ENCODE measurements at places on chromosomes 7 and 10. TPM values are rescaled to one million over a fixed set of nuclear protein-coding genes. Genes with fewer than 3 reads are reported as not detected.

Gene TET1
- 12.8 TPM for total RNA-seq

Gene LRRD1
- total RNA-seq, result 0.05 TPM

Gene CEP41
- total RNA-seq, result 39.9 TPM

Gene ACSM6
- 0.08 TPM for total RNA-seq

GRCh38 chr10:88270871-88271713, 312.0 kb downstream of the RNLS start:
- DNase-seq, result peak; percentile 50

- no peak for DNase-seq
Observed at GRCh38 chr10:89940076-89940475, 238.7 kb downstream of the KIF20B start.

- no peak for DNase-seq
Observed at GRCh38 chr7:11950281-11950680, 118.3 kb upstream of the THSD7A start.

- DNase-seq, result no peak
Observed at GRCh38 chr10:70060389-70060788, 7.7 kb downstream of the MACROH2A2 start.

DNA sequence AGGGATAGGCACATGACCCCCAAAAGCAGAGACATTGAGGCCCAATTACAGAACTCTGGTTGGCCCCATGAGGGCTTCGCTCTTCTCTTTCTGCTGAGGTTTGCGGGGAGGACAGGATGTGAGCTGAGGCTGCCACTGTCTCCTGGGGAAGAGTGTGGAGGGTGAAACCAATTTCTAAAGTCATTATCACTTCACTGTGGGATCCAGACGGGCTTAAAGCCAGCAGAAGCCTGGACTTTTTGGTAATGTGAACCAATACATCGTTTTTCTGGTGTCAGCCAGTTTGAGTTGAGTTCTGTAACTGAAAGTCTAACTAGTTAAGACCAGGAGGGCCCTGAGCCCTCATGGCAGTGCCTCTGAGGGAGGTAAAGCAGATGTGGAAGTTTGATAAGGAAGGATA, 163.0 kb downstream of the MYOF start:
- DNase-seq, result no peak

DNA sequence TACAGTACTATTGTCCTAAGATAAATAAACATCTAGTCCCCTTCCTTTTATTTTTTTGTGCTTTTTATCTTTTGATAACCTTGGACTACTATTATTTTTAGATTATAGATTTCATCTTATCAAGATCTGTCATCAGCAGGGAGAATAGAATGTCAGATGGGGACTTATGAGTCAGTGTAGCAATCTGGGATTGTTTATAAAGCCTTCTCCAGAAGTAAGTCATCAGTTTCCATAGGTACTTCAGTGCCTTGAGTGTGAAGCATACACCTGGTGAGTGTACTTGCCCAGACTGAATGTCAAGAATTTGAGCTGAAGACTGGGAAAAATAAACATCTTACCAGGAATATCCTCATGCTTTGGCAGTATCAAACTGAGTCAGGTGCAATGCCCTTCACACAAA, 2.1 kb downstream of the CASD1 start:
- DNase-seq, result peak; percentile 28

DNA sequence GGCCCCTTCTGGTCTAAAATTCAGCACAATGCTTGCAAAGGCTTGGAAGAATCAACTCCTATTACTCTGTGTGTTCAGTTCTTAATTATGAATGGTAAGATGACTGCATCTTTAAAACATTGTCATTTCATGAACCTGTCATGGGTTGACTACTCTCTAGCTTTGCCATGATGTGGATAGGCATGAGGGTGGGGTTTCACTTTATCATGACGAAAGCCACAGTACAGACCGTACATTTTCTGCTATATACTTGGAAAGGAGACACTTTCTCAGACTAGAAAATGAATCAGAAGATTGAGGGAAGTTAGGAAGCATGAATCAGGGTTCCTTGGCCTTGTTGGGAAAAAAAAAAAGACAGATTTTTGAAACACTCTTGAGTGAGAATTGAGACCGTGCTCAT, 19.7 kb upstream of the MSRB2 start:
- DNase-seq, result no peak

GRCh38 chr10:58371473-58371872, 13.7 kb upstream of the TFAM start:
- no peak for DNase-seq

- DNase-seq, result no peak
Observed at GRCh38 chr7:48525736-48526732, 354.8 kb downstream of the ABCA13 start.

DNA sequence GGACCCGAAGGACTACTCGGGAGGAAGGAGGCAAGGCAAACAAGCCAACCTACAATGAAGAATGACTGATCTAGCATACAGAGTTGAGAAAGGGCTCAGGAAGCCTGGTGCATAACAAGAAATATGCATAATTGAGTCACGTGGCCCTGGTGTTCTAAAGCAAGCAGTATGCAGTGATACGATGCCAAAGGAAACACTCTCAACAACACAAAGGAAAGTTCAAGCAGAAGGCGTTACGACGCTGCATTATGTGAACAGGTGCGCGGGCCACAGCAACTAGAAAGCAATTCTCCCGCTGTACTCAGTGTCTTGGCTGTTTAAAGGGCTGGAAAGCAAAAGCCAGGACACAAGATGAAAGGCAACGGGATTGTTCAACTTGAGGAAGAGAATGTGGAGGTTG, 100.8 kb downstream of the PRTFDC1 start:
- peak; percentile 20 for DNase-seq

GRCh38 chr10:62103857-62104256, 164.8 kb downstream of the RTKN2 start:
- DNase-seq, result no peak

- DNase-seq, result no peak
Observed at GRCh38 chr7:156578978-156579430, 61.6 kb upstream of the RNF32 start.

GRCh38 chr7:121276313-121276712, 52.5 kb upstream of the WNT16 start:
- DNase-seq, result no peak
